ENCODE measurements at places on chromosomes 4 and X. TPM values are rescaled to one million over a fixed set of nuclear protein-coding genes. Genes with fewer than 3 reads are reported as not detected.

Gene DUSP9
- 2.9 TPM for total RNA-seq

Gene TCEAL9
- total RNA-seq = 76.2 TPM

Gene SPON2
- total RNA-seq = 4.7 TPM

Gene TEX13C
- not detected for total RNA-seq

Gene VCX3A
- total RNA-seq = not detected

Gene RADX
- total RNA-seq = 2.8 TPM

Gene MGARP
- total RNA-seq = 0.08 TPM
